ENCODE measurements at places on chromosomes 11 and 22.

DNA sequence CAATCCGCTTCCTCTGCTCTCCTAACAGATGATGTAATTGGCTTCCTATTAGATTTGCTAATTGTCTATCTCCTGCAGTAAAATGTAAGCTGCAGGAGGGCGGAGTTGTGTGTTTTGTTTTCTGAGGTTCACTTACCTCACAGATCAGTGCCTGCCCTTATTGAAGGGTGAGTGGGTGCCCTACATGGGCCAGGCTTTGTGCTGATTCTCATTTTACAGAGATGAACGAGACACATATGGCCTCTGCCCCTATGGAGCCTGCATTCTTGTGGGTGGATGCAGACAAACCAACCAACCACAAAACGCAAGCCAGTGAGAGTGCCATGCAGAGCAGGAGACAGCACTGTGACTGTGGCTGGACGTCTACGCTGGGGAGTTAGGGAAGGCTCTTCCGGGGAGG, 9.9 kb downstream of the TESMIN start:
- no peak for DNase-seq

DNA sequence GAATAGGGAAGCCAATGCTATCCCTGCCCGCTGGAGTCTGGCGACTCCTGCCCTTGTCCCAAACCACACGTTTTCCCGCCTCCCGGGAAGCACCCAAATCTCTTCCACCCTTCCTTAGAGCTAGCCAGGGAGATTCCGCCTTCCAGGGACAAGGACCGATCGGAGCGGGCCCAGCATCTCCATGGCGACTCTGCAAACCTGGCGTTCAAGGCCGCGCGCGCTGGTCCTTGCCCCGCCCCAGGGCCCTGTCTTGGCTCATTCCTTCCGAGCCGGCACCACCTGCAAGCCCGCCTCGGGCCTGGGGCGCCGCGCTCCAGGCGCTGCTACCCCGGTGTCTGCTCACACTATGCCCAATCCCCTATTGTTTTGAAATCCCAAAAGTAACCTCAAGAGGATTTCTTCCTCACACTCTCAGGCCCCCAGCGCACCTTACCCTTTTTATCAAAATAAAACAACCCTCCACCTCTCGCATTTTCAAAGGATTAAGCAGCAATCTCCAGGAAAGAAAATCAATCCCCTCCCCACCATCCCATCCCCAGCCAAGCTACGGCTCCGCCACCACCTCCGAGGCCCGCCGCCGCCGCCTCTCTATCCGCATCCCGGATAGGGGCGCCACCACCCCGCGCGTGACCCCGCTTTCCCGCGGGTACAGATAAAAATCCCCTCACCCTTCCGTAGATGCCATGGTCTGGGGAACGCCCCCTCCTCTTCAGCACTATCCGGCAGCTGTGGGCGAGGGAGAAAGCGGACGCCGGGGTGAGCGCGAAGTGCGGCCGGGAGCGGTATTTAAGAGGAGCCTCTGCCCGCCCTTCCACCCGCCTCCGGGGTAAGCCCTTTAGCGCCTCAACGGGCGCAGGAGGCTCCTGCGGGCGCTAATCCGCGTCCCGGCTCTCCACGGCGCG, 825 bp downstream of the SLC1A2 start:
- DNase-seq = no peak

GRCh38 chr11:19520681-19521080, 192.0 kb upstream of the NAV2 start:
- no peak for DNase-seq

- peak; percentile 85 for DNase-seq
Observed at GRCh38 chr11:4393209-4393857, at the start of gene TRIM21. Gene TRIM21 (minus strand): TSS chr11:4393702. CDS start chr11:4390409, 3,293 bp downstream.

GRCh38 chr11:30143098-30143705, 87.6 kb upstream of the FSHB start:
- DNase-seq = no peak

GRCh38 chr11:74751303-74751702, 2.7 kb downstream of the RNF169 start:
- no peak for DNase-seq

All from activated T-cell treated with anti-CD3 and anti-CD28 coated beads, Interleukin-2, amount 50 U/mL, for 4 hours (primary cell).